ENCODE measurements at places on chromosomes 2 and 18.
A peak's percentile ranks its signal among the peaks of the same experiment; 100 is the strongest.

DNA sequence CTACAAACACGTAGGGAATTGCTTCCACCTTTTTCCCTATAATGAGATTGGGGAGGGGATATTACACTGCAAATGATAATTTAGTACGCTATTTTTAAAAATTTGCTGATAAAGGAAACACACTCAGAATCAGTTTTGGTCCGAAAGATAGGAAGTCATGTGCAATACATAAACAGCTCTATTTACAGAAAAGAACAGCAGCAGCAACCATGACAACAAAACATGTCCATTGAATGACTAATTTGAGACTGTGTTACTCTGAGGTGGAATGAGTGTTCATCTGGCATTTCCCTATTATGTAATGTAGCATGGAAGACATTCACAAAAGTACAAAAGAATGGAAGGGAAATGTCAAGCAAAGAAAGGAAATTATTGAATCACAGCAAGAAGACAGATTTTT is 337.2 kb downstream of the NBAS start:
- peaks cover 16% of the 10 kb centered on the region for H3K36me3 ChIP-seq
- H3K27ac ChIP-seq: no peak overlapping the region
- DNase-seq: no peak
- H3K4me3 ChIP-seq: no peak overlapping the region
- H3K27me3 ChIP-seq: no peaks in the 10 kb centered on the region

DNA sequence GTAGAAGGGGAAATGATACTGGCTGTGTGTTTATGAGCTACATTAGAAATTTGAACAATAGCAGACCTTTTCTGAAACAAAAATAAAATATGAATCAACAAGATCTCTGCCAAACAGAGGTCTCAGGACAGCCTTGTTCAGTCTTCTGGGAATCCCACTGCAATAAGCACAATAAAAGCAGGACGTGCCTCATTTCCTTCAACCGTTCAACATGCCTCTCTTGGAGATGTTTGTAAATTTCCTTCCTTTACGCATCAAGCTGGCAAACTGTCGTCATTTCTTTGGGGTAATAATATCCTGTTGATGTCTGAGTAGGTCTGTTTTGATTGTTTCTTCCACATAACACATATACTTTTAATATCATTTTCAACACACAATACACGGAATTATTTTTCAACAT is 77.2 kb downstream of the TCF4 start:
- H3K36me3 ChIP-seq: no peaks in the 10 kb centered on the region
- H3K27me3 ChIP-seq: no peaks in the 10 kb centered on the region
- no peak overlapping the region for H3K27ac ChIP-seq
- no peaks in the 10 kb centered on the region for H3K4me1 ChIP-seq
- no peak overlapping the region for H3K4me3 ChIP-seq

DNA sequence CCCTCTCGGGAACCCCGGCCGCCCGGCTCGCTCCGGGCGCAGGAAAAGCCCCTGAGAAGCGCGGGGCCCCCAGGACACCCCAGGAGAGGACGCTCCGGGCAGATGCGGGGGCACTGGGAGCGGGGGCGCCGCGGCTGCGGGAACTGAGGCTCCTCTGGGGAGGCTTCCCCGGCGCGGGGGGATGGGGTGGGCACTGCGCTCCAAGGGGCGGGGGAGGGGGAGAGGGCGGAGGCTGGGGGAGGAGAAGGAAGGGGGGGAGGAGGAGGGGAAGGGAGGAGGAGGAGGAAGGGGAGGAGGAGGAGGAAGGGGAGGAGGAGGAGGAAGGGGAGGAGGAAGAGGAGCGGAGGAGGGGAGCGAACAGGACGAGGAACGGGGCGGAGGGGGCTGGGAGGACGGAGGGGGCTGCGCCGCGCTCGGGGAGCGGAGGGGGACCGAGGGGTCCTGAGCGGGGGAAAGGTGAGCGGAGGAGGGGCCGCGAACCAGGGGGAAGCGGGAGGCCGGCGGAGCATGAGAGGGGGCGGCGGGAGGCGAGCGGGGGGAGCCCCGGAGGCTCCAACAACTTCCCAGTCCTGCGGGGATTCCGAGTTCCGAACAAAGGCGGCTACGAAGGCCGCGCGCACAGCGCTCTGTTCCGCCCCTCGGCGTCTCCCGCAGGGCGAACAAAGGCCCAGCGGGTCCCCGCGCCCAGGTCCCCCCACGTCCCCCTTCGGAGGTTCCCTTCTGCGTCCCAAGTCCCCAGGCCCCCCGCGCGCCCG is 742 bp downstream of the PXDN start:
- no peak for DNase-seq
- H3K36me3 ChIP-seq: no peaks in the 10 kb centered on the region
- peaks cover 7% of the 10 kb centered on the region for H3K4me1 ChIP-seq
- no peak overlapping the region for H3K4me3 ChIP-seq
- H3K27ac ChIP-seq: no peak overlapping the region
- peaks cover 45% of the 10 kb centered on the region for H3K27me3 ChIP-seq

GRCh38 chr2:205984381-205984780 is 101.6 kb downstream of the INO80D start:
- H3K36me3 ChIP-seq: no peaks in the 10 kb centered on the region
- peak overlapping the region; percentile 68 for H3K4me3 ChIP-seq
- H3K27ac ChIP-seq: peak overlapping the region; percentile 80
- H3K4me1 ChIP-seq: peaks cover 5% of the 10 kb centered on the region
- no peaks in the 10 kb centered on the region for H3K27me3 ChIP-seq

GRCh38 chr2:121746071-121746578 is 9.3 kb upstream of the TSN start:
- H3K27ac ChIP-seq: no peak overlapping the region
- no peak for DNase-seq
- peaks cover 6% of the 10 kb centered on the region for H3K4me1 ChIP-seq
- peaks cover 9% of the 10 kb centered on the region for H3K27me3 ChIP-seq
- H3K36me3 ChIP-seq: no peaks in the 10 kb centered on the region
- H3K4me3 ChIP-seq: no peak overlapping the region

GRCh38 chr18:26646901-26647300 is 98.5 kb upstream of the KCTD1 start:
- DNase-seq: no peak
- H3K36me3 ChIP-seq: no peaks in the 10 kb centered on the region

- no peak overlapping the region for H3K27ac ChIP-seq
- no peaks in the 10 kb centered on the region for H3K4me1 ChIP-seq
- H3K27me3 ChIP-seq: no peaks in the 10 kb centered on the region
- DNase-seq: no peak
- H3K4me3 ChIP-seq: no peak overlapping the region
These were observed 55.0 kb downstream of the PLEKHM3 start for GRCh38 chr2:207970147-207970825.

DNA sequence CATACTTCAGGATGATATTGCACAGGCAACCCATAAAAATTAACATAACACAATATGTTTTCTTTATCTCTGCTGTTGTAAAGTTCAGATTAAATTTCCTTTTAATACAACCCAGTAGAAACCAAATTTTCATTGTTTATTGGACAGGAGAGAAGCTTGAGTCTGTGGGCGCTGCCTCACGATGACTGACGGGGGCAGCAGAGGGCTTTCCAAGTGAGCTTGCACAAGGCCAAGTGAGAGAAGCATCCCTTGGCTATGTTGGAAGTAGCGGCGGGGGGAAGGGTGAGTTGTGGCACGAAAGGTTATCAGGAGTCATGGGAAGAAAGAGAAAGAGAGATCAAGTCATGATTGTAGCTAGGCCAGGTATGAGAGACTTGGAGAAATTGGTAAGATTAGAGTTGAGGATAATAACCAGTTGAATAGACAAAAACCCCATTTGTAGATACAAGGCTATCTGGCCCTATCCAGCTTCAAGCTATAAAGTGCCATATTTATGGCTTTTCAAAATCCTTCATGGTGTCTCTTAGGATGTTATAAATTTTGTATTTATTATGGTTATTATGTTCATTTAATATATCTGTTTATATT is 413.7 kb upstream of the FAM98A start:
- H3K27me3 ChIP-seq: no peaks in the 10 kb centered on the region
- no peaks in the 10 kb centered on the region for H3K4me1 ChIP-seq
- H3K4me3 ChIP-seq: no peak overlapping the region
- DNase-seq: peak; percentile 41
- no peaks in the 10 kb centered on the region for H3K36me3 ChIP-seq

DNA sequence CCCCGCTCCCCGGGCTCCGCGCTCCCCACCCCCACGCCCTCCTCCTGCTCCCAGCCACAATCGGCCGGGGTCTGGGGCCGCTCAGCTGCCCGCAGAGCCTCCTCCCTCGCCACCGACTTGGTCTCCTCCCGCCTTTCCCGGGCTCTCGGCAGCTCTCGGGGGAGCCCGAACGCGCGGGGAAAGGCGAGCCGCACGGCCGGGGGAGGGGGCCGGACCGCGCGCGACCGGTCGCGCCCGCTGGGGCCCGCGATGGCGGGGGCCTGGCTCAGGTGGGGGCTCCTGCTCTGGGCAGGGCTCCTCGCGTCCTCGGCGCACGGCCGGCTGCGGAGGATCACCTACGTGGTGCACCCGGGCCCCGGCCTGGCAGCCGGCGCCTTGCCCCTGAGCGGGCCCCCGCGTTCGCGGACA is 327 bp downstream of the LTBP1 start:
- DNase-seq: no peak
- no peak overlapping the region for H3K27ac ChIP-seq
- H3K4me1 ChIP-seq: peaks cover 9% of the 10 kb centered on the region
- H3K36me3 ChIP-seq: no peaks in the 10 kb centered on the region
- H3K27me3 ChIP-seq: peaks cover 61% of the 10 kb centered on the region
- H3K4me3 ChIP-seq: no peak overlapping the region
